ENCODE measurements at places on chromosomes 11 and 22.

- no peak for DNase-seq
Measured at GRCh38 chr11:69344570-69345145, 50.7 kb downstream of the MYEOV start.

DNA sequence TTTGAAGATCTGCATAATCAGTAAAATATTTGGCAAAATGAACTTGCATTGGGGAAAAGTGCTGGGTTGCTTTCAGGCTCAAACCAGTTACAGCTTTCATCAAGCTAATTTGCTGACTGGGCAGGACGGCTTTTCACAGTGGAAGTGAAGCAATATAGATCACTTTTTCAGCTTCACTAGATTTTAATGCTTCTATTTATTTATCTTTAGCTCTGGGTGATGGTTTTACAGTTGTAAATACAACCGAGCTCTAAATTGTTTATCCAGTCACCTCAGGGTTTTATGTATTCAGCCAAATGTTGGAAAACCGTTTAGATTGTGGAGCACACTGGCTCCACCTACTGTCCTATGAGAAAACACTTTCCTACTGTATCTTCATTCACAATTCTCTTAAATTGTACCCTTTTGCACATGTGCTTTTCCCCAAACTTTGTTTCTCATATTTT is 58.2 kb downstream of the ACER3 start:
- DNase-seq = no peak

DNA sequence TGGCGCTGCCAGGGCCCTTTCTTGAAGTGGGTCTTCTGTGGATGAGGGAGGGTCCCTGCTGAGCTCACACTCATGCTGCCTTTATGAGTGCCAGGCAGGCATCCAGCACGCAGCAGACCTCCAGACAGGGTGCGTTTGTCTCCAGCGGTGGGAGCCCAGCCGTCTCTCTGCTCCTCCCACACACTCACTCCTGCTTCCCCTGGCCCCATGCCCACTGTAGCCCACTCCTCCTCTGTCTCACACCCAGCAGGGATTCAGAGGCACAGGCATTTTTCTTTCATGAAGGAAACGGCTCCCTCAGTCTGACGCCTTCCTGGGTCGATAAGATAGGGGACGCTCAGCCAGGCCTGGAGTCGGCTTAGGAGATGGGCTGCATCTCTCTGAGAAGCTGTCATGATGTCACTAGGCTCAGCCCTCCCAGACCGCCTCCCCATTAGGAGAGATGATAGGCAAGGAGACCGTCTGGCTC is 183.9 kb upstream of the NCAM1 start:
- no peak for DNase-seq

GRCh38 chr11:63877658-63878241 is 38.8 kb downstream of the MARK2 start:
- no peak for DNase-seq

- DNase-seq = no peak
Measured at GRCh38 chr22:41641854-41642253, 20.8 kb downstream of the XRCC6 start.

All from stimulated activated CD8-positive, alpha-beta memory T cell treated with anti-CD3 and anti-CD28 coated beads, Interleukin-4, amount 100 ng/mL, for 1 hour (primary cell).